ENCODE measurements at places on chromosomes 3 and 15.

- peak; percentile 81 for DNase-seq
Measured at GRCh38 chr3:12869035-12869621, 27.8 kb upstream of the RPL32 start.

- DNase-seq = no peak
Measured at GRCh38 chr15:81531109-81531592, 157.1 kb upstream of the TMC3 start.

DNA sequence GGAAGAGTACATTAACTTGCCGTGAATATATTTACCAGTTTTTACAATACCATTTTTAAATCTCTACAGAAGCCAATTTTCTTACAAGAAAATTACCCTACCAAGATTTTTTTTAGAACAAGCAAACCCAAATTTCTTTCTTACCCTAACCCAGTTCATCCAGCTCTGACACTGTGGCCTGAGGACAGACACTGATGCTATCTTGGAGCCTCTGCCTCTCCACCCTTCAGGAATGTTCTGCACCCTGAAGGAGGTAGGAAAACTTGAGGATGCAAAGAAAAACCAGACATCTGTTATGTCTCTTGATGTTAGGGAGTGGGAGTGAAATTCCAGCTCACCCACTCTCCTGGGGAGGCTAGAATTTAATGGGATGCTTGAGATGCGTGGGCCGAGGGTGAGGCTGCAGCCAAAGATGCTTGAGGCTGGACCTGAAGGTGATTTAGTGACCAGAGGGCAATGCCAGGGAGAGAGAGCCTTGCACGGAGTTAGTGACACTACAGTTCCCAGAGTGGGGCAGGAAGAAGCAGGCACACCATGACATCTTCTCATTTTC lies 69.9 kb downstream of the LIPC start:
- no peak for DNase-seq

- no peak for DNase-seq
Measured at GRCh38 chr3:148763156-148763680, 64.4 kb upstream of the CPB1 start.

- no peak for DNase-seq
Measured at GRCh38 chr3:158264894-158265293, 155.0 kb downstream of the RSRC1 start.

GRCh38 chr3:31565288-31565687 lies 32.6 kb downstream of the STT3B start:
- no peak for DNase-seq

GRCh38 chr15:98123834-98124233 lies 163.3 kb downstream of the ARRDC4 start:
- DNase-seq = no peak

- DNase-seq = no peak
Measured at GRCh38 chr3:133292296-133292695, 107.6 kb upstream of the BFSP2 start.

DNA sequence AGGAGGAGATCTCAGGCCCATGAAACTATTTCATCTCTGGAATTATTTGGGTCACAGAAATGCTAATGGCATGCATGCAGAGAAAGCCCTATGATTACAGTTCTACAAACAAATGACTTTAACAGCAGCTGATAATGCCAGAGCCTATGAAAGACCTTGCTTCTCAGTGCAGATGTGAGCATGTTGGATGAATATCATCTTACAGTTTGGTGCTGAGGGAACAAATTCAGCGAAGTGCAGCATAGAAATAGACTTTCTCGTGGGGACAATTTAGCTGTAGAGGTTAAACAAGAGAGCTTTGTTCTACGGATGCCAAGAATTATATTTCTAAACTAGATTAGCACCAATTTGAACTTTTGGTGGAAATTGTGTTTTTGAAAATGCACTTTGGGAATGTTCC lies 27.7 kb downstream of the PTX3 start:
- DNase-seq = no peak

DNA sequence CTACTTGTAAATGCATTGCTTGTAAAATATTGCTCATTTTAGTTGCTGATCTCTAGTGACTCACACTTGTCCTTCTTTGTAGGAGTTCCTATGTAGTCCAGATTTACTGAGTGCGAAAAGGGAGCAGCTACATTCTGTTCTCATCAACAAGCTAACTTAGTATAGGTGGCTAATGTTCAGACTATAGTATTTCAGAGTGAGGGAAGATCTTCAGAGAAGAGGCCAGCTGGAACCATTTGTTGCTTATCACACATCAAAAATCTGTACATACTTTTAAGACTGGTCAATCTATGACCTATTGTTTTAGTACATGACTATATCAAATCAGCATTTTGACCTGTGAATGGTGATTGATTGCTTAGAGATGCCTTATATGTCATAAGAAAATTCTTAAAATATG lies 71.3 kb upstream of the THSD4 start:
- no peak for DNase-seq

DNA sequence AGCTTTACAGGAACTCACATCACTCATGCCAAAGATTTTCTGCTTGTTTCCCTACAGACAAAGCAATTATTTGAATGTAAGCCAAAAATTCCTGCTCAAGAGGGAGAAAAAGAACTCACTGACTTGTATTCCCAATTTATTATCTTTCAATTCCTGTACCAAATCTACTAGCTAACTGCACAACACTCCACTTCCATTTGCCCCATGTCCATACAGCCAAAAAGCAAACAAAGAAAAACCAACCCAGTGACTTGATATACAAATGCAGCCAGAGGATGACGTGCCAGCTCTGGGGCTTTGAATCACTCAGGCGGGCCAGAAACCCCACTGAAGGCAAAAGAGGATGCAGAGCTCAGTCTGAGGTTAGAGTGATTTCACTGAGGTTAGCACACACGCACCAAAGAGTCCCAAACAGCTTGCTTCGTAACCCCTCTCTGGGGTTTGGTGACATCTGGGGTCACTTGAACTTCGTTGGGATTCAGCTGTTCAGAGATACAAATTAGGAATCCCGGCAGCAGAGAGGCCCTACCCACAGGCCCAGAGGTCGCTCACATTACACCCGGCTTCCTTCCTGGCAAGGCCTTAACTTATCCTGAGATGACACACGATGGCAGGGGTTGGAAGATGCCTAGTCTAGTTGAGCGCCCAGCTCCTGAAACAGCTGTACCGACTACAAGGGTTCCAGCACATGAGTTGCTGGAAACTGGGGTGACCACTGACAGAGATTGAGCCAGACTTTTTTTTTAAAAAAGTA lies 1.6 kb downstream of the RFTN1 start:
- peak; percentile 71 for DNase-seq

Data from GM10248 (cell line).